Stimulated activated CD8-positive, alpha-beta memory T cell treated with anti-CD3 and anti-CD28 coated beads, Interleukin-4, amount 100 ng/mL, for 1 hour (primary cell): ENCODE measurements at places on chromosomes 6 and 20.

- DNase-seq = no peak
These were observed 6.1 kb downstream of the GPR31 start for GRCh38 chr6:167151648-167152047.

- DNase-seq = no peak
These were observed 409.5 kb downstream of the BTBD3 start for GRCh38 chr20:12327205-12327604.

DNA sequence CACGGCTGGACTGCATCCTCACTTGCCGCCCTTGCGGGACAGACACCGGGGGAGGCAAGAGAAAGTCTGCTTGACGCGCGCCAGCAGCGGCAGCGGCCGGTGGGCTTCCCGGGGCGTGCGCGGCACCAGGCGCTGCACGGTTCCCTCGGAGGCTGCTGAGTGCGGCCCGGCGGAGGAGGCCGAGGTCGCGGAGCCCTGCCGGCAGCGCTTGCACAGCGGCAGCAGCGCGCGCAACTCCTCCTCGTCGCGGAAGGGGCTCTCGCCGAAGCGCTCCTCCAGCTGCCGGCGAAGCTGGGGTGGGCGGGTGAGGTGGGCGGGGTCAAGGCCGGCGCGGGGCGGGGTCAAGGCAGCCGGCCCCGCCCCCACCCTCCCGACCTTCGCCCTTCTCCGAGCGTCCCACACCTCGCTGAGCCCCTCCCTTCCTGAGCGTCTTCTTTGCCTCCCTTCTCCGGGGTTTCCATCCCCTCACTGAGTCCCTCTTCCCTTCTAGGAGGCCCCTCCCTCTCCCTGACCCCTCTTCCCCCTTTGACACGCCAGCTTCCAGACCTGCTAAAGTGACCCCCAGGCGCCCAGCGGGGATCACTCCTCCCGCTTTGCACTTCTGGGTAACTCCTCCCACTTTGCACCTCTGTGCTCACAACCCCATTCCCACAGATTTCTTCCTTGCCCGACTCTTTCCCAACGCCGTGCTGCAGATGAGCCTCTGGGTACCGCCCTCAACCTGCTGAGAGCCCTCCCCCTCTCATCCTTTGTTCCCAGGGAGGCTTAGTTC is 8.8 kb downstream of the DUSP15 start:
- DNase-seq = peak; percentile 37

GRCh38 chr6:91240878-91241603 is 654.2 kb upstream of the MAP3K7 start:
- no peak for DNase-seq

GRCh38 chr20:8021541-8022269 is 2.1 kb upstream of the TMX4 start:
- no peak for DNase-seq

GRCh38 chr6:28206928-28207509 is 18.1 kb upstream of the ZSCAN9 start:
- no peak for DNase-seq

- DNase-seq = no peak
These were observed 696 bp upstream of the SIRPA start for GRCh38 chr20:1894471-1894950.

DNA sequence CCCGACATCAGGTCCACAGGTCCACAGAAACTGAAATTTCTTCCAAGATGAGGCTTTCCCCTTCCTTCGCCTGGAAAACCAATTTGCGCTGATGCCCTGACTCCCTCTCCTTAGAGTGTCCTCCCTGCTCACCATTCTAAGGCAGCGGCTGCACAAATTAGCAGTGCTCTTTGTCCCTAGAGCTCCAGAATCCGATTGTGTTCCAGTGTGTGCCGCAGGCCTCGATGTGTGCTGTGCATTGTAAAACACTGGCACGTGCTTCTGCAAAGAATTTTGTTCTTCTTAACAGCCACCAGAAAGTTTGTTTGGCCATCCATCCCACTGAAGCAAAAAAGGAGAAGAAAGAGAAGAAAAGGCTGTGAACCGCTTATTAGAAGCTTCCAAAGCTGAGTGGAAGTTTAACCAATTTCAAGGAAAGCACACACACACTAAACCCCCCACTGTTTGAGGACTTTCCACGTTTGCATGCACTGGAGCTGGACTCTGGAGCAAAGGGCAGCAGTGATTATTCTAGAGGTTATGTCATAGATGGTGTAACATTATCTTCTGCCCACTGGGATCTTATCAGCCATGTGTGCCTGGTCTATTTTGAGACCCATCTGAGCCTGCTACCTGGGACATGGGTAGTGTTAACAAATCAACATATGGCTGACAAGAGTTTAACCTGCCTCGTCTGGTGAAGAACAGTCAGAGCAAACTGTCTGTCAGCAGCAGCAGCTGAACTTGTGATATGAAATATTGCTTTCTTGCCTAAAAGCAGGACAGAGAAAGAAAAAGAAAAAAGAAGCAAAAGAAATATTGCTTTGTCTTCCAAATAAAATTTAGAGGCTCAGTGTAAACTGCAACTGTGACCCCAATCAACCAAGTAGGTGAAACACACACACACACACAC is 64.9 kb upstream of the RREB1 start:
- DNase-seq = no peak

DNA sequence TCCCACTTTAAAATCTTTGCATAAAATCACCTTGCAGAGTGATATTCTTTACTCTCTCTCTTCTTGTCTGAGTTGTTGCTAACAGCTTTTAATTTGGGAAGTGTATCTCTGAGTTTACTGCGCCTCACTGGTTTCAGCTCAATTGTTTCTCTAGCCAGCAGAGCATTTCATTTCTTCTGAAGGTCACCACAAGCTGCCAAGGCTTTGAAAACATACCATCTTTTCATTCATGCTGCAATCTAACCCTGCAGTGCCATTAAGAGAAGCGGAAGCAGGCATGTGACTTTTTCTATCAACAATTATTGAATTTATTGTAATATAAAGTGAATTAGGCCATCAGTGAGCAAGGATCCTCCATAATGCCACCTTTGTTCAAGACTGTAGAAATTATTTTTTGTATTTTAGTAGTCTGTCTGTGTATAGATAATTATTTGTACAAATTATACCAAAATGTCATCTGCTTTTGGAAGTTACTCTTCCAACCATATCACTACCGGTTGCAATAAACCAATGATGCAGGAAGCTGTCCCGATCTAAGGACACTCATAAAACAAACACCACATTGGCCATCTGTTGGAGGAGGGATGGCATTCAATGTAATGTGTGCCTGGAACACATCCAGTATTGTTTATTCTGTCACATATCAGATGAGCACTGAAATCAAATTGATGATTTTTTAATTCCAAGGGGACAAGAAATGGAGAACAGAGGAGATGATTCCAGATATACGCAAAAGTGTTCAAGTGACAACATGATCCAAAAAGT is 26.8 kb downstream of the HS3ST5 start:
- no peak for DNase-seq

GRCh38 chr20:62840244-62841197 is 21.1 kb downstream of the TCFL5 start:
- DNase-seq = no peak

GRCh38 chr6:43979525-43979924 is 147.7 kb downstream of the MRPL14 start:
- no peak for DNase-seq

GRCh38 chr6:157865249-157865648 is 42.2 kb downstream of the SNX9 start:
- no peak for DNase-seq

DNA sequence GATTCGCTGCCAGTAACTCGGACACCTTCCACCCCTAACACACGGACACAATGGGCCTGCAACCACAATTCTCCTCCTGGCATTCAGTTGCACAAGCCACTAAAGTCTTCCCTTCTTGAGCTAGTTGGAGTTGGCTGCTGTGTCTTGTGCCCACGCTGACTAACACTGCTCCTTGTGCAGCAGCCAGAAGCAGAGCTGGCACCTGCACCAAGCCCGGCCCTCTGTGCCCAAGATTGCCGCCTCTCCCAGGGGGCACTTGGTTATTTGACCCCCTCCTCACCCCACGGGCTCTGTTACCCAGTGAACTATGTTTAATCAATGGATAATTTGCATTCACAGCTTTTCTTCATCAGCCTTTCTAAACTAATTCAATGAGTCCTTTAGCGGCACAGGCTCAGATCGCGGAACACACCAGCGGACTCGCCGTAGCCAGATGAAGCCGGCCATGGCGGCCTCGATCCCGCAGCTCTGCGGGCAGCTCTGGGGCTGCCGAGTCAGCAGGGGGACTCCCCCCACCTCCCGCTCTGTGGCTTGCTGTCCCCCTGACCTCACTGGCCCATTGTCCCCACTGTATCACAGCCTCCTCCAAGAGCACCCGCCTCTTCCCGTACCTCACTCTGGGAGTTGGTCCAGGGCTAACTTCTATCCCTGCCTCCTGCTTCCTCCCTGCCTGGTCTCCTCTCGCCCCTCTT is 94.8 kb upstream of the AFDN start:
- DNase-seq = no peak

GRCh38 chr6:145096846-145097245 is 638.5 kb downstream of the EPM2A start:
- no peak for DNase-seq

GRCh38 chr20:24531631-24532419 is 62.4 kb downstream of the SYNDIG1 start:
- no peak for DNase-seq

- DNase-seq = no peak
These were observed 15.1 kb upstream of the EDN1 start for GRCh38 chr6:12275107-12275506.

DNA sequence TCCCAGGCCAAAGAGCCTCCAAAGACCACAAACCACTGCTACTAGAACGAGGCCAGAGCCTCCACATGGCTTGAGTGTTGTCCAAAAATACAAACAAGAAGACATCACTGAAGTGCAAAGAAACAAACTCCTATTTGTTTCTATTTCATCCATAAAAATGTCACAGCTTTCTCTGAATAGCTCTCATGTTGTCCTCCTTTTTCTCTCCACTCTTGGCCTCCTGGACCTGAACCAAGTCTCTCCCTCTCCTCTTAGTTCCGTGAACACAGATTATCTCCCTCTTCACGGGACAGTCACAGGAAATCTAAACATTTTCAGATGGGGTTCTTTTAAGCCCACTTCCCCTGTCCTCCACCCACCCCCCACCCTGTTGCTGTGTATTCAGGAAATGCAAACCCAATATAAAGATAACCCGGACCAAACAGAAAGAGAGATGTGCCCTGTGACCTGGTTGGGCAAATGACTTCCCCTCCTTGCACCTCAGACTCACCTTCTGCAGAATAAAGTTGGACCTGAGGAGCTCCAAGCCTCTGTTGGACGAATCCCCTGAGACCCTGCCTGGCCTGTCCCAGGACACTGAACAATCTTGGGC is 75.8 kb upstream of the MRPS10 start:
- no peak for DNase-seq

DNA sequence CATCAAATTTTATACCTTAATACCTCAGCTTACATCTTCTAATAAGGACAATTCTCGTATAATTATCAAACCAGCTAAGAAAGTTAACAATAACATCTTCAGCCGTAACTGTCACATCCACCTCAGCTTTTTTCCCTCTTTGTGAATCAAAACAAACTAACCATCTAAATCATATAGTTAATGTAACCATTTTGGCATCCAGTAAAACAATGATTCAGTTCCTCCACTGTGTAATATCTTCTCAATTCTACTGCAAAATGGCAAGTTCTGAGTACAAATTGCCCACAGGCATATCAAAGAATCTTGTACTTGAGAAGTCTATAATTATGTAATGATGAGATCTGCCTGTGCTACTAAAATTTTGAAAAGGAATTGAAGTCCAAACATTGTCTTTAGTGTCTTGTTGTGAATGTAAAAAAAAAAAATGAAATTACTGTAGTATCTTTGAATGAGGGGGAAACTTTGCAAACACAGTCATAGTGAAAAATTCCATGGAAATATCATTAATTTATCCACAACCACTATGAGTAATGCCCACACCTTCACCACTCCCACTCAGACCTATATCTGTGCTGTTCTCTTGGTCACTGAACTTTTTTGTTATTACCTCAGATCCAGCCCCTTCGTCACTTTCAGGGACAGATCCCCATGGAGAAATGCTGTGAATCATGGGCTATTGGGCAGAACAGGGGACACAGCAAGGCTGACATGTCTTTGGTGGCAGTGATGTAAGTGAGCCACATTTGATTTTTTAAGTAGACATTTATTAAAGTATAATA is 178.6 kb upstream of the RAB32 start:
- no peak for DNase-seq

DNA sequence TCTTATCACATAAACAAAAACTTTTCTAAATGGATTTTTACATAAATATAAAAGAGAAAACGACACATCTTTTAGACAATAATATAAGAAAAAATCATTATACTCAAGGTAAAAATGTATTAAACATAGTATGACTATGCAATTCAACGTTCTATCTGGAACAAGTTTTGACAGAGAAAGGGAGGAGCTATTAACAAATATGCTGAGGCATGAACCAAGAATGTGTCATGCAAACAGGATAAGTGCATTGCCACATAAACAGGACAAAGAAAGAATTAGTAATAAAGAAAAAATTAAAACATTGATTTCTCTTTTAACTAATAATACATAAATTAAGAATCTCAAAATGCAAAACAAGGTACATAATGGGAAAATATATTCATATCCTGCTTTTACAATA is 1353.4 kb upstream of the GJE1 start:
- no peak for DNase-seq

- DNase-seq = no peak
These were observed 23.2 kb downstream of the L3MBTL3 start for GRCh38 chr6:130041594-130041993.

DNA sequence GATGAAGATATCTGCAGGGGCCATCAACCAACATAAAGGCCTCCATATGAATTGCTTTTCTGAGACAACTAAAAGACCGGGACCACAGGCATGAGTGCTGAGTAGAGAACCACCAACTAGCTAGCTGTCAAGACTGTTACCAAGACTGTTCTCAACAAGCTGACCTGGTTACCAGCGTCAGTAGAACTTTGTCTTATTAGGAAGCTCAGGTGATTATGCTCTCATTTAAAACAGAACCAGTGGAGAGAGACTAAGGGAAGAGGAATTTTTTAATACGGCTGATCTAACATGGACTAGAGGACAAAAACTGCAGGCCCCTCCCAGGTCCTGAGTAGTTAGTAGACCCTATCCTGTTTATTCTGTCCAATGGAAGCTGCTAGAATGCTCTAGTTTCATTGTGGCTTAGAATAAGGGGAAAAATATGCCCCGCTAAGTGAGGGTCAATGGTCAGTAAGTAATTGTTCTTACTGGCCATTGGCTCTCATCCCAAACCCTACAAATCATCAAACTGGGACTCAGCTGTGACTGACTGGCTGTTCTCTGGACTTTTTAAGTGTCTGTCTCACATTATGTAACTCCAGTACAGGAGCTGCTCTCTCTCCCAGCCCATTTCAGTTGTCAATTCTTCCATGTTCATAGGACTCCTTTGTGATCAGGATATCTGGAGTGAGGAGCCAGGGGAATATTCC is 3.8 kb upstream of the DYNLRB1 start:
- DNase-seq = no peak

- DNase-seq = peak; percentile 18
These were observed 556 bp downstream of the PANK2 start for GRCh38 chr20:3889489-3890397.

- DNase-seq = no peak
These were observed 707 bp upstream of the TOP1 start for GRCh38 chr20:41027872-41028358.
